ENCODE measurements at places on chromosomes 2 and 18. TPM values are rescaled to one million over a fixed set of nuclear protein-coding genes. Genes with fewer than 3 reads are reported as not detected.
A peak's percentile ranks its signal among the peaks of the same experiment; 100 is the strongest.

DNA sequence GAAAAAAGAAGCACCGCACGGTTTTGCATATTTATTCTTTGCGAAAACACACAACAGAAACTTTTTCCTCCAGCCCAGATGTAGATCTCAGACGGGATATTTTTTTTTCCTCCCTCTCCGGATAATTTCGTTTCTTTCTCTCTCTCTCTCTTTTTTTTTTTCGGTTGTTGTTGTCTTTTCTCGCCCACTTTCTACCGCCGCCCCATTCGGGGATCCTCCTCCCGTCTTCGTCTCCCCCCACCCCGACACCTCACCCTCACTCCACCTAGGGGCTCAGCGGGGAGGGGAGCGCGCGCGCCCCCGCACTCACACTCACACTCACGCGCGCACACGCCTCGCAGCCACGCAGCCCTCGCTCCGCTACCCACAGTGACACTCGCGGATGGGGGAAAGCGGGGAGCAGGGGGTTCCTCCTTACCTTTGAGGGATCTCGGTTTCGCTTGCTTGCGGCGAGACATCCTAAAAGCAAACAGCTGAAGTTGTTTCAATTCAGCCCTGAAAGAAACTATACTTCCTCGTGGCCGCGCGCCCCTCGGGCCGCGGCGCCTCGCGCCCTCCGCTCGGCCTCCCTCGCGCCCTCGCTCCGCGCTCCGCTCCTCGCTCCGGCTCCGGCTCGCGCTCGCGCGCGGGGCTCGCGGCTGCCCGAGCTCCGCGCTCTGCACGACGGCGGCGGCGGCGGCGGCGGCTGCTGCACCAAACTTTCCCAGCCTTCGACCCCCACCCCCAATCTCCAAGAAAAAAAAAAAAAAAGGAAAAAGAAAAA, 1.3 kb downstream of the ZNF521 start:
- DNase-seq: no peak

DNA sequence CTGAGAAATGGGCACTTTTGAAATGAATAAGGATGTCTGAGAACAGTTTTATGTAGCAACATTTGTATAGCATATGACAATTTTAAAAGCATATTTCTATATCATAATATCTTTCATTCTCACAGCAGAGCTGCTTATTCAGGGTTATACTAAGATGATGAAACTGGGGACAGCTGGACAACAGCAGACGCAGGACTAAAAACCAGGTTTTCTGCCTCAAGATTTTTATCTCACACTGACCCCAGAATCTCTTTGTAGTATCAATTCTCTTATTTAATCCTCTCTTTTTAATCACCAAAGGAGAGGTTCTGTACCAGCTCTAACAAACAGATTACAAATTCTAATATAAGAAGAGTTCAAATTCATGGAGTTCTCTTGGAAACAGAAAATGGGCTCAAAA, 74.2 kb upstream of the TFCP2L1 start:
- no peak for DNase-seq

DNA sequence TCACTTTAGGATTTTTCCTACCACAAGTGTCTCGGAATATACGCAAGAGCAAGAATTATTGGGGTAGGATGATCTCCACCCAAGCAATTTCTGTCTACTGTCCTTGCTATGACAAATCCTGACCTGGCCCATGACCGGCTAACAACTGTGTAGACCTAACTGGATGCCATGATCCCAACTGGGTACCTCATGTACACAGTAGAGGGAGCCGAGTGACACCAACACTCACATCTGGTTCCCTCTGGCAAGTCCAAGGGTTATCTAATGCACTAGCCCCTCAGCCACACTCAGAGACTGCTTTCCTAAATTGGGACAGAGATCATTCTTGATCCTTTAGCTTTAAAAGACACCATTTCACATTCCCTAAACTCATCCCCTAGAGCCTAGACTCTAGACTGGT, 60.7 kb upstream of the ZNF532 start:
- no peak for DNase-seq

DNA sequence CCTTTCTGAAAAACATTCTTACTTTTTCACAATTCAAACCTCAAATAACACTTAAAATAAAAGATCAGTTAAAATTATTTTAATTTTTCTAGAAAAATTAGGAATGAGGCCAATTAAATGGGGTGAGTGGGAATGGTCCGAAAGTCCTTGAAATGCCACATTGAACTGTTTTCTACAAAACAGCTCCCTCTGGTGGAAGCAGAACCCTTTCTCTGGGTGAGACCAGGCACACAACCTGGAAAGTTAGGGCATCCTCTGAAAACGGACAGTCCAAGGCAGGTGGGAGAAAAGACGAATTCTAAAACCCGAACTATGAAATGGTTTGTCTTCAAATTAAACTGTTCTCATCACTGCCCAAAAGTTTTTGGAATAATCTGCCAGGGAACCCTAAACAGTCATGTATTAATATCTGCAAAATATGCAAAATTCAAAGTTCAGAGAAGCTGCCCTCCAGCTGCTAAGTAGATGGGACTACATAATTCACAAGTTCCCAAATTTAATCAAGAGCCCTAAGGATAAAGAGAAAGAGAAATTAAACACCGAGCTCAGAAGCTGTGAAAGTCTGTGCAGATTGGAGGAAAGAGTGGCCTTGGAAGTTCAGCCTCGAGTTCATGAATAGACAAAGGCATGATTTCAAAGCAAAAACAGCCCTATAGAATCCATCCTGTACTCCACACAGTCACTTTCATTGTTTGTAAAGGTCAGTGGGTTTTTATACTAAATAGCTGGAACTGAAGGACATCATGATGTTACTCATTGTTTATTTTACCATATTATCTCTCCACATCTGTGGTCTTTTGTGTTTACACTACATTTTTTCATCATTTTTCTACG, 108.3 kb downstream of the PIEZO2 start:
- peak; percentile 47 for DNase-seq

DNA sequence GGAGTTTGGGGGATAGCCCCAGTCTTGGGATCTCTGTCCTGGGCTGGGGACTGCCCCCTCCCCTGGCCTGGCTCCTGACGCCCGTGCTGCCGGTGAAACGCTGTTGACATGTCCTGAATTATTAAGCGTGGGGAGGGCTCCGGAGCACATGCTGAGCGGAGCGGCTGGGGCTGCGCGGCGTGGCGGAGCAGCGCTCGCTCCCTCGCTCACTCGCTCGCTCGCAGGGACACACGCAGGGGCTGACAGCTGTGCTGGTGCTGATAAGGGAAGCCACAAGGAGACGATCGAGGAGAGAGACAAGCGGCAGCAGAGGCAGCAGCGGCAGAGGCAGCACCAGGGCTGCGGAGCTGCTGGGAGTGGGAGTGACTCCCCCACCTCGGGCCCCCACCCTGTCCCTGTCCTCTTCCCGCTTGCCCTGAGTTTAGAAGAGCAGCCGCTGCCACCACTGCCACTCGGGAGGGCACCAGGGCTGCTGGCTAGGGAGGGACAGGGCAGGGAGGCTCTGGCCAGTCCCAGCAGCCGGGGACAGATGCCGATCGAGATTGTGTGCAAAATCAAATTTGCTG, at the start of gene ASIC4:
Gene ASIC4 (plus strand): TSS at position 287 of the 566 bp plus-strand sequence. CDS start 243 bp downstream, at position 530.
- no peak for DNase-seq

- DNase-seq: no peak
Observed at GRCh38 chr2:84052913-84053312, 406.2 kb downstream of the SUCLG1 start.

DNA sequence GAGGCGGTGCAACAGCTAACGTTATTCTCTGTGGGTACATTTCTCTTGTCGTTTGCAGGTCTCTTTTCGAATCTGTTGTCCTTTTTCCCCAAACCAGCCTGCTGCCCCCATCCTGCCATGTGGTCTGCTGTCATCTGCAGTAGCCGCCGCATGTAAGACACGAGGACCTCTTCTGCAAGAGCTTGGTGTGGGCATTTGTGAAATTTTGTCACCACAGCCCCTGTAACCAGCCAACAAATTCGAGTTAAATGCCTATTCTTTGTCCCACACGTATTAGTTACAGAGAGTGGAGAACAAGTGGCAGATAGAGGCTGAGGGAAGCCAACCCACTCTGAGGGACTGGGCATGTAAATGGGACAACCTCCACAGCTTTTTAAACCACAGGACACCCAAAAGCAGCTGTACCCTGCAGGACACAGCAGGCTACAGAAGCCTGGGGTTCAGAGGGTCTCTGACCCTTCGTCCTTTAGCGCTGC, 35.0 kb downstream of the ITGA6 start:
- peak; percentile 41 for DNase-seq

GRCh38 chr2:8080063-8080462, 601.8 kb upstream of the ID2 start:
- no peak for DNase-seq

DNA sequence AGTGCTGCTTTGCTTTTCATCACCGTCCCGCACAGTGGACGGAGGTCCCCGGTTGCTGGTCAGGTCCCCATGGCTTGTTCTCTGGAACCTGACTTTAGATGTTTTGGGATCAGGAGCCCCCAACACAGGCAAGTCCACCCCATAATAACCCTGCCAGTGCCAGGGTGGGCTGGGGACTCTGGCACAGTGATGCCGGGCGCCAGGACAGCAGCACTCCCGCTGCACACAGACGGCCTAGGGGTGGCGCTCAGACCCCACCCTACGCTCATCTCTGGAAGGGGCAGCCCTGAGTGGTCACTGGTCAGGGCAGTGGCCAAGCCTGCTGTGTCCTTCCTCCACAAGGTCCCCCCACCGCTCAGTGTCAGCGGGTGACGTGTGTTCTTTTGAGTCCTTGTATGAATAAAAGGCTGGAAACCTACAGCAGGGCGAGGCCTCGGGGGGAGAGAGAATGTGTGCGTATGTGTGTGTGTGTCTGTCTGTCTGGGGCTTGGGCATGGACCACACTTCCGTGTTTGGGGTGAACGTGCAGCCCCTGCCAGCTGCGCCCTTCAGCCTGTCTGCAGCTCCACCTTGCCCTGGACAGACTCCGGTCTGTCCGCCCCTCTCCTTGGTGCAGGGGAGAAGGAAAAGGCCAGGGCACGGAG, 32.3 kb downstream of the GPC1 start:
- peak; percentile 15 for DNase-seq

DNA sequence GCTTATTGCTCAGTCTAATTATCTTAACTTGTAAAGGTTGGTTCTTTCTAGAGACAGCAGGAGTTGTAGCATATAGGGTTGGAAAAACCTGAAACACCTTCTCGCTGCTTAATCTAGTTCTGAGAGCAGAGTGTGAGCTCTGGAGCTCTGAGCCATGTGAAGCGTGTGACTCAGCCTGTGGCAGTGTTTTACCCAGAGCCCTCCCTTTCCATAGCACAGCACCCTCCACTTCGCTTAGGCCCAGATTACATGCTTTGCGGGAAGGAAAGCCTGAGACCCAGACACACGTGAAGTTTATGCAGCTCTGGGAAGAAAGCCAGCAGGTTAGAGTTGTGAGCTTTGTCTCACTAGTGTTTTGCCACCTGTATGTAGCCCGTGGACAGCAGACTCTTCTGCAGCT, 74.5 kb downstream of the INPP4A start:
- DNase-seq: no peak

GRCh38 chr2:222561817-222562645, 93.9 kb downstream of the FARSB start:
- peak; percentile 47 for DNase-seq

- DNase-seq: no peak
Observed at GRCh38 chr2:229660951-229661350, 53.4 kb downstream of the DNER start.

DNA sequence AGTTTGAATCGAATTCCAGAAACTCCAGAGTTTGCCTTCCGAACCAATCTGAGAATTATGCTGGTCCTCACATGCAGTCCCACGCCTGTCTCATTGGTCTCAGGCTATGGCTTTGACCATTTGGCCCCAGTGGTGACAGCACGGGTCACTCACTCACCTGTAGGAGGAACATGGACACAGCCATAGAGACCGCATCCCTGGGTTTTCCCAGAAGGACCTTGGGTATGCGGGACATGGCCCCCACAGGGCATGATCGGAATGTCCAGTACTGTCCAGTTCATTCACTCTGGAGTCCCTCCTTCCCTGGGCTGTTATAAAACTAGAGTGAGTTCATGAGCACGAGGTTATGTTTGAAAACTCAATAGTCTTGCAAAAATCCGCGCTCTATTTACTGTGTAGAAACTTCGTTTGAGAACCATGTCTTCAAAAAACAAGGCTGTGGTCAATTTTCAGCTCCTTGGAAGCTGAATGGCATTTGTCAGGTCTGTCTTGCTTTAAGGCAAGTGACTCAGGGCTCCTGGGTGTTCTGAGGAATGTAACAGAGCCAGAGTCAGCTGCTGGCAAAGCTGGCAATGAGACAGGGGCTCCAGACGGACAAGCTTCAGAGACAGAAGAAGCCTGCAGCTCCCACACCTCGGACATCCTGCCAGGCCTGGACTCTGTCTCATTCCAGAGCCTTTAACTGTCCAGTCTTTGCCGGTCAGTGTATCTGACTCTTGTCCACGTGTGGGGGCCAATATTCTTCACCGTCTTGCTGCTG, 86.7 kb upstream of the TMEM18 start:
- no peak for DNase-seq

GRCh38 chr2:151423760-151424159, 14.1 kb downstream of the RIF1 start:
- no peak for DNase-seq

GRCh38 chr2:95289253-95289652, 7.9 kb upstream of the KCNIP3 start:
- no peak for DNase-seq

DNA sequence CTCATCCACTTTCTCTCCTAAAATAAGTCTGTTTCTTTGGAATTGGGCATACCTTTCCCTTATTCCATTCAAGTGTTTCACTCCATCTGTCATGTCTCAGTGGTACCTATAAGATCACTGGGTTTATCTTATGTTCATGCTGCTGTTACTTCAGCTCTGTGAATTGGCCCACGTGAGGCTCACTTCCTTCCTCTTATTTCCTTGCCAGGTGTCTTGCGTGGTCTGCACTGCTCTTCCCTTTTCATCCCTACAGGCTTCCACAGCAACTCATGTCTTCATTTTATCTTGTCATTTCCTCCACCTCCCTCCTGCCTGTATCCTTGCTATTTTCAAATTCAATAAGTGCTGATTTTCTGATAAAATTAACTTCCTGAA, 159.1 kb upstream of the ALPP start:
- no peak for DNase-seq

- DNase-seq: no peak
Observed at GRCh38 chr2:167929484-167929883, 317.9 kb downstream of the STK39 start.

GRCh38 chr2:43075811-43076585, 150.4 kb downstream of the ZFP36L2 start:
- DNase-seq: no peak

The PSMD1 gene
- total RNA-seq: 92.8 TPM

The MAP2 gene
- total RNA-seq: not detected

The FAM237A gene
- total RNA-seq: not detected

The COL6A3 gene
- total RNA-seq: 0.10 TPM

The ERICH2 gene
- total RNA-seq: not detected

The INHA gene
- total RNA-seq: not detected

The NEURL3 gene
- total RNA-seq: not detected

The MEP1B gene
- total RNA-seq: not detected

The IMPACT gene
- 8.7 TPM for total RNA-seq

The MEIS1 gene
- total RNA-seq: not detected

The NT5DC4 gene
- not detected for total RNA-seq

Measured in activated CD8-positive, alpha-beta T cell treated with anti-CD3 and anti-CD28 coated beads, Interleukin-2, amount 10 ng/mL, durations not matched to agents 7 days and 5 days (primary cell).